Glomerular endothelial cell (primary cell): ENCODE measurements at places on chromosomes 4 and X.

DNA sequence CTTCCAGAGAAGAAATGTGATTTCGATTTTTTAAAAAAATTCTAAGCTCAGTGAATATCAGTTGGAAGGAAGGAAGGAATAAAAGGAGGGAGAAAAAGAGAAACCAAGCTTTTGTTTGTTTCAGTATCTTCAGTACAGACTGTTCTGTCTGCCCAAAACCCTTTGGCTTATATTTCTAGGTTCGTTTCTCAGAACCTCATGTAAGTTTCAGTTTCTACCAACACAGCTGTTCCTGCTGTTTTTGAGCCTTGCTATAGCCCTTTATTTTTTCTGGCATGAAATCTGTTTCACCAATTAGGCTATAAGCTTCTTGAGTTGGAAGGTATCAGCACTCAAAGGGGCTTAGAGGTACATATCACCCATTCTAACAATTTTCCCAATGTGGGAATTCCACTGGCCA is 157.9 kb downstream of the GBA3 start:
- DNase-seq = no peak

- no peak for DNase-seq
Observed at GRCh38 chr4:182019148-182019652, 224.0 kb upstream of the TENM3 start.

GRCh38 chr4:115121351-115122043 is 8.1 kb upstream of the NDST4 start:
- no peak for DNase-seq

- DNase-seq = no peak
Observed at GRCh38 chr4:174122705-174123104, 160.8 kb downstream of the FBXO8 start.

DNA sequence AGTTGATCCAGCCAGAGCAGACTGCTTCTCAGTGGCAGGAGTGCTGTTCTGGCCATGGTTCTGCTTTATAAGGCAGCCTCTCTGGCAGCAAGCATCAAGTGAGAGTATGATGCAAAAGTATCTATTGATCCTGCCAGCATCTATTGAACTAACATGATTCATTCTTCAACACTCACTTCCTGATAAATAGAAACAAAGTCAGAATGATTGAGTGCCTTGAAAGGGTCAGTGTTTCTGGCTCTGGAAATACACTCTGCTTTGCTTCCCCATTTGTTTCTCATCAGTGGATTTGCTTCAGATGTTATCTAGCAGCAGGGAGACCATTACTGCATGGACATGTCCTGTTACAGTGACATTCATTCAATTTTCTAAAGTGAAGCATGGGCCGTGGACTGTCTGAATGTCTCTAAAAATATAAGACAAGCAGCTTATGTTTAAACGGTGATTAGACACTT is 66.2 kb upstream of the FRAS1 start:
- DNase-seq = no peak

- no peak for DNase-seq
Observed at GRCh38 chrX:130098210-130098552, 12.1 kb downstream of the ELF4 start.

DNA sequence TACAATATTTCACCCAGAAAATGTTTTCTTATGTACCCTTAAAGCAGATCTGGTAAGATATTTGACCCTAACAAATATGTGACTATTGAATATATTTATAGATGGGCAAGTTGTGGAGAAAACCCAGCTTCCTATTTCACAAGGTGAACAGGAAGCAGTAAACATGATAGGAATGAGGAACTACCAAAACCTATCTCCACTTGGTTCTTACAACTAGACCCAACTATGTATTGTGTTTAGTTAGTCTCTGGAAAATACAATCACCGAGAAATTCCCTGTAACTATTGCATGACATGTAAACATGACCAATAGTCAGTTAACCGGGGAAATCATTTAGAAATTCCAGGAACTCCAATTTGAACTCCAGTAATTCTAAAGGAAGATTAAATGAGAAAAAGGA is 8.4 kb upstream of the RXFP1 start:
- DNase-seq = no peak

GRCh38 chr4:46804781-46805413 is 104.1 kb downstream of the COX7B2 start:
- DNase-seq = no peak

DNA sequence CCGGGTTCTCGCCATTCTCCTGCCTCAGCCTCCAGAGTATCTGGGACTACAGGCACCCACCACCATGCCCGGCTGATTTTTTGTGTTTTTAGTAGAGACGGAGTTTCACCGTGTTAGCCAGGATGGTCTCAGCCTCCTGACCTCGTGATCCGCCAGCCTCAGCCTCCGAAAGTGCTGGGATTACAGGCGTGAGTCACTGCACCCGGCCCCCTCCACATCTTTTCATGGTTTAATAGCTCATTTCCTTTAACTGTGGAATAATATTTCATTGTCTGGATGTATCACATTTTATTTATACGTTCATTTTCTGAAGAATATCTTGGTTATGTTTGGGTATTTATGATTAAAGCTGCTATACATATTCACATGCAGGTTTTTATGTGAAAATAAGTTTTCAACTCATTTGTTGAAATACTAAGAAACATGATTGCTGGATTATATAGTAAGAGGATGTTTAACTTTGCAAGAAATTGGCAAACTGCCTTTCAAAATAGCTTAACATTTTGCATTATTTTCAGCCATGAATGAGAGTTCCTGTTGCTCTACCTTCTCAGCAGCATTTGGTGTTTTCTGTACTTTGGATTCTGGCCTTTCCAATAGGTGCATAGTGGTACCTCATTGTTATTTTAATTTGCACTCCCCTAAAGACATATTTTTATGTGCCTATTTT is 591.9 kb downstream of the TECRL start:
- DNase-seq = no peak

GRCh38 chr4:142348613-142349021 is 497.5 kb downstream of the INPP4B start:
- no peak for DNase-seq

DNA sequence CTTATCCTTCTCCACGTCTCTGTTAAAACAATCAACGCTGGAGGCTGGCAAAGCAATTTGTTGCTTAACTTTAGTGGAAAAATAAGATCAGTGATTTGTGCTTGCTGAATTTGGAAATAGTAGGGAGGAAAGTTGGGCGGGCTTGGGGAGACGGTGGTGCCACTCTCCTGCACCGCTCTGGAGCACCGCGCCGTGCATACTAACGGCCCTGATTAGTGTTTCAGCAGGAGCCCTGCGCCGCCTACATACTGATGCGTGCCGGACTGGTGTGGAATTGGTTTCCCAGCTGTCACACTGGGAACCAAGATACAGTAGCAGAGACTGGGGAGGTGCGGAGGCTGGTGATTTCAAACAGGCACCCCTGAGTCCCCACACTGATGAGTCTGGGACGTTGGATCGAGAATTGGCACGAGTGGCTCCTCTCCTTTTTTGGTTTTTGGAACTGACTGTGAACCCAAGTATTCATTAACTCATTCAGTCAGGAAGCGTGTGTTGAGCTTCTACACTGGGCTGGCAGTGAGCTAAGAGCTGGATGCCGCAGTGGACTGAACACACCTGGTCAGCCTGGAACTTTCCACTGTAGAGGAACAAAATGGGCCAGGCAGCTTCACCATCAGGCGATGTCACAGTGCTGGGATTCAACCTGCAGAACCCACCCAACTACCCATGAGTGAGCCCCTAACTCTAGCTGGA is 29.0 kb upstream of the PSAPL1 start:
- DNase-seq = no peak

DNA sequence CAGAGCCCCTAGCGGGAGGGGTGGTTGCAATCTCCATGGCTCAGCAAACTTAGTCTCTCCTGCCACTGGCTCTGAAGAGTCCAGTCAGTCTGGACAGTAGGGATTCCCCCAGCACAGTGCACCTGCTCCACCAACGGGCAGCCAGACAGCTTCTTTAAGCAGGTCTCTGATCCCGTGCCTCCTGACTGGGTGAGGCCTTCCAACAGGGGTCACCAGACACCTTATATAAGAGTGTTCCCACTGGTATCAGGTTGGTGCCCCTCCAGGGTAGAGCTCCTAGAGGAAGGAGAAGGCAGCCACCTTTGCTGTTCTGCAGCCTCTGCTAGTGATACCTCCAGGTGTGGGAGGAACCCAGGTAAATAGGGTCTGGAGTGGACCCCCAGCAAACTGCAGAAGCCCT is 1393.4 kb downstream of the STIM2 start:
- DNase-seq = no peak

GRCh38 chr4:108042927-108043326 is 53.2 kb downstream of the HADH start:
- DNase-seq = no peak

GRCh38 chrX:85365370-85365995 is 14.0 kb downstream of the POF1B start:
- no peak for DNase-seq

- no peak for DNase-seq
Observed at GRCh38 chrX:133294126-133294525, 76.0 kb upstream of the TFDP3 start.

GRCh38 chrX:16873106-16873505 is 2.9 kb upstream of the RBBP7 start:
- no peak for DNase-seq

- no peak for DNase-seq
Observed at GRCh38 chr4:134883831-134884449, 682.4 kb upstream of the PABPC4L start.

GRCh38 chr4:70183940-70184246 is 11.6 kb upstream of the ODAM start:
- no peak for DNase-seq

- no peak for DNase-seq
Observed at GRCh38 chr4:22097596-22097995, 149.0 kb upstream of the KCNIP4 start.

GRCh38 chrX:42123369-42123768 is 200.0 kb upstream of the CASK start:
- no peak for DNase-seq

- no peak for DNase-seq
Observed at GRCh38 chrX:71454222-71454621, 78.7 kb upstream of the OGT start.

GRCh38 chr4:66946761-66947160 is 598.5 kb downstream of the CENPC start:
- DNase-seq = no peak

DNA sequence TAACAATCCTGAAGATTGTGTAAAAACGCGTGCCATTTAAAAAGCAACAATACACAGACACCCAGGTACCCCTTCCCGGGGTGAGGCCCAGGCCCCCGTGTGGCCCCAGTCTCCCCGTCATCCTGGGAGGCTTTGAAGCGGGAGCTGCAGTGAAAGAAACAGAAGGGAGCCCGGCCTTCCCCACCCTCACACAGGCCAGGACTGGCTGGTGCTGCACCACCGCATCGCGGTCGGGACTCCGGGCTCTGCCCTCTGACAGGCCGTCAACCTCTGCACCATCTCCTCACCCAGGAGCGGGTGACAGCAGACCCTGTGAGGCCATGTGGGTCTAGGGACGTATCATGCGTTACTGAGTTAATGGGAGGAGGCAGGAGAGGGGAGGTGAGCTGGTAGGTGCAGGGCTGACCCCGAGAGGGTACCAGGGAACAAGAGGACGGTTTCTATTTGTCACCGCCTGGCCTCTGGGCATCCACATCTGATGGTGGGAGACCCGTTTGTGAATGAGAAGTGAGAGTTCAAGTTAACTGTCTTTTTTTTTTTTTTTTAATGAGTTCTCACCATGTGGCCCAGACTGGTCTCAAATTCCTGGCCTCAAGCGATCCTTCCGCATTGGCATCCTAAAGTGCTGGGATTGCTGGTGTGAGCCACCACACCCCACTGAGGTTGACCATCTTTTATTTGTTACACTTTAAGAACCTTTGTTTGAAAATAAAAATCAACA is 27.3 kb downstream of the PIGG start:
- no peak for DNase-seq

- no peak for DNase-seq
Observed at GRCh38 chr4:67779631-67780030, 25.4 kb upstream of the GNRHR start.

DNA sequence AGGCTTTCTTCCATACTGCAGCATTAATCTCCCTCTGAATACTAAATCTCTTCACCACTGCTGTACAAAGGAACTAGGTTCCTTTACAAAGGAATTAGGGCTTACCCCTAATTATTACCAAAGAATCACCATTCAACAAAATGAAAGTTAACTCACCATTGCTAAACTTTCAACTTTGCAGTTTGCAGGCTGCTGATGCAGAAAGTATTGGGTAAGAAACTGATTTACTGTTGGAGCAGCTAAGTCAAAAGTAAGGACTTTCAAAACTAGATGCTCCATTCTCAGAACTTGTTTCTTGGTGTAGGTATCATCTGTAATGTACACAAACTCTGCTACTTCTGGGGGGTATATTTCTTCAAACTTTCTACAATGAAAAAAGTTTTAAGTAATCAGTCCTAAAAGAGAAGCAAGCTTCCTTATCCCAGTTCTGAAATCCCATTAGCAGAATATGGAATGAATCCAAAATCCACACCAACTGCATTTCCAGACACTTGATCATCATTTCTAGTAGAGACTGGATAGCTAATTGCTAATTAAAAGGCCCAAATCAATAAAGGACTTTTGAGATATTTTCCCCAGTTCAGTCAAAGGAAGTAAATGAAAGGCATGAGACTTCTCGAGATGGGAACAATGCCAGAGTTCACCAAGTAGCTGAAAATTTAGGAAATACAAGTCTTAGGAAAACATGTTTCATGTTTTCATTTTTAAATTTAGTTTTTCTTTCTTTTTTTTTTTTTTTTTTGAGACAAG is 4.3 kb downstream of the CCNA2 start:
- no peak for DNase-seq

DNA sequence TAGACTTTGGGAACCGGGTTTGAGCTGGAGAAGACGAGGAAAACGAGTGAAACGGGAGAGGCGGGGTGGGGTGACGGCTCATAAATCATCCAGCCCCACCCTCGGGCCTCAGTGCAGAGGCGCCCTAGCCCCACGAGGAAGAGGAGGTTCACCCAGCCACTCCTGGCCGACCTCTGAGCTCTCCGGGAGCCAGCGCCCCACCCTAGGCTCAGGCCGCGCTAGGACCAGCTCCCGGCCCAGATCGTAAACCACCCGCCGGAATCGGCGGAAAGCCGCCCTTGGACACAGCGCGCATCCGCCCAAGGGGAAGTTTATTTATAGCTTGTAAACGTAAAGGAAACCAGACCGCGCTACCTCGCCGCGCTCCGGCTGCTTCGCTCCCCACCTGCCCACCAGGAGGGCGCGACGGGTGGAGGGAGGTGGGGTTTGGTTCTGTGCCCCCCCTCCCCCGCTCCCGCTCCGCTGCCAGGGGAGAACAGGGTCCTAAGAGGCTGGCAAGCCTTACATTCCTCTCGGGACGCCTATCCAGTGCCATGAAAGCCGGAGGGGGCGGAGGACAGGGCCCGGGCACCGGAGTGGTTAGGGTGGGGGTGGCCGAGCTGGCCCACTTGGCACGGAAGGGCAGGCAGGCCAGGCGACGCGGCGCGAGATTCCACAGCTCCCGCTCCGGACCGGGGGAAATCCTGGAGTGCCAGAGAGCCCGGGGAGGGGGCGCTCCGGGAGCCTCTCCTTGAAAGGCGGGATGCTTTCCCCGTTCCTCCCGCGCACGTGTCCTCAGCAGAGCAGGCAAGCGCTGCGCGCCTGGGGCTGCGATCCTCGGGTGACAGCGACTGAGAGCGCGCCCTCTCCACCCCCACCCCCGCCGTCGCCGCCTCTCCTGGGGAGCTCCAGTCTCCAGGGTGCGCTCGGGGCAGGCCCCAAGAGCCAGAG is 84.2 kb downstream of the BCOR start:
- DNase-seq = no peak

GRCh38 chr4:136908122-136908521 is 624.2 kb downstream of the PCDH18 start:
- DNase-seq = no peak
